ENCODE measurements at places on chromosomes 6 and 20. TPM values are rescaled to one million over a fixed set of nuclear protein-coding genes. Genes with fewer than 3 reads are reported as not detected.
A peak's percentile ranks its signal among the peaks of the same experiment; 100 is the strongest.

VSX1 gene
- not detected for total RNA-seq

RAB32 gene
- 1.2 TPM for total RNA-seq

GRCh38 chr6:110415086-110415916, at the start of gene DDO:
Gene DDO (minus strand): TSS chr6:110415575. CDS start chr6:110413462, 2,113 bp downstream.
- peak; percentile 96 for DNase-seq
- H3K4me3 ChIP-seq = peak within 1 kb of the TSS; percentile 69
- peak within 1 kb of the TSS; percentile 92 for H3K27ac ChIP-seq
- H3K36me3 ChIP-seq = no peaks in the 10 kb centered on the region
- peaks cover 14% of the 10 kb centered on the region for H3K4me1 ChIP-seq

DNA sequence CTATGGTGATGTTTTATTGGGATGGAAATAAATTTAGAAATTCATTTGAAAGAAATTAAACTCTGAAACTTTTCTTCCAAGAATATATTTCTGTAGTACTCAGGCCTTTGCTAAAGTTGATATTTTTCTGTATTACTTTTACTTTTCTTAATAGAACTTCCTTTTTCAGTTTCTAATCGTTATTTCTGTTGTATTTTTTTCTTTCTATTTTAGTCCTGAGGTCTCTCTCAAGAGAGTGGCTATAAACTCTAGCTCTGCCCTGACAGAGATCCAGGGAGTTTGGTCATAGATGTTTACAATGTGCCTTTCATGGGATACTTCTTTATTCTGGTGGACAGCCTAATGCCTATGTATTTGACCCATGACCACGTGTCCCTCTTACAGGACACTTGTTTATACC, 51.0 kb downstream of the OR2B6 start:
- no peak overlapping the region for H3K4me3 ChIP-seq
- no peaks in the 10 kb centered on the region for H3K36me3 ChIP-seq
- no peak for DNase-seq
- no peaks in the 10 kb centered on the region for H3K27me3 ChIP-seq
- no peak overlapping the region for H3K27ac ChIP-seq
- no peaks in the 10 kb centered on the region for H3K4me1 ChIP-seq

RNF39 gene
- not detected for total RNA-seq

DNA sequence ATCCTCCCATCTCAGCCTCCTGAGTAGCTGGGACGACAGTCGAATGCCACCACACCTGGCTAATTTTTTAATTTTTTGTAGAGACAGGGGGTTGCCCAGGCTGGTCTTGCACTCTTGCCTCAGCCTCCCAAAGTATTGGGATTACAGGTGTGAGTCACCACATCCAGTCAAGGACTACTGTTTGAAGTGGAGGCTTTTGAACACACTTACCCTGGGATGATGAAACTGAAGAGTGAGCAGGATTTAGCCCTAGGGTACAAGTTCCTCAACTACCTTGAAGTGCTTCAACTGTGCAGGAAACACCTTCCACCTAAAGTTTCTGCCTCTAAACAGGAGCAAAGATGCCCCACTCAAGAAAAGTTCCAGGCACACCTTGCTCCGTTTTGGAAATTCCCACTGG, 15.7 kb upstream of the PARD6B start:
- no peak for DNase-seq
- H3K36me3 ChIP-seq = no peaks in the 10 kb centered on the region
- H3K4me1 ChIP-seq = no peaks in the 10 kb centered on the region
- H3K4me3 ChIP-seq = no peak overlapping the region

KHDRBS2 gene
- total RNA-seq = not detected

DNA sequence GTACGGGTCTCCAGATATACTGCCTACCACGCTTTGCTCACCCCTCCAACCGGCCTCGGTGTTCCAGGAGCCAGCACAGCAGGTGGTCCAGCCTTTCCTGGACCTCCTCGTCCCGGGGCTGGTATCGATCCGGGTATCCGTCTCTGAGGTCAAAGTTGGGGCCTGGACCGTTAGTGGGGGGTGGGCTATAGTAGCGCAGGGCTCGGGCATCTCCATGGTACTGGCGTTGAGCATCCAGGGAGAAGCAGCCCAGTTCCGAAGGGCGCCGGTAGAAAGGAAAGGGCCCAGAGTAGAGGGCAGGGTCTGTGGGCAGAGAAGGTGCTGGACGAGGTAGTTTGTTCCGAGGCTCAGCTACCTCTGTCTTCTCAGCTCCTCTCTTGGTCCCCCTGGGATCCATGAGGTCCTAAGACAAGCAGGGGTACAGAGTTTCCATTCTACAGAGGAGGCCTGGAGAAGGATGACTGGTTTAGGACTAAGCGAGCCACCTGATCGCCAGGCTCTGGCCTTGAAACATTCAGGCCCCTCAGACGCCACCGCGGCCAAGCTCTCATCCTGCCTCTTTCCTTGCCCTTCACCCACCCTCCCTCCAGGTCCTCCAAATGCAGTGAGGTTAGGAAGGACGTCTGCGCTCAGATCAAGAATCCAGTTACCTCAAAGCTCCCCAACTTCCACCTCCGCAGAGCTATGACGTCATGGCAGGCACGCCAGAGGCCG, 502 bp downstream of the DXO start:
- DNase-seq = no peak
- peaks cover 23% of the 10 kb centered on the region for H3K4me1 ChIP-seq
- no peaks in the 10 kb centered on the region for H3K27me3 ChIP-seq
- H3K4me3 ChIP-seq = peak overlapping the region; percentile 91
- peaks cover 27% of the 10 kb centered on the region for H3K36me3 ChIP-seq

Data from gastrocnemius medialis (tissue), 4 donors.